Neural progenitor cell (in vitro differentiated cells): ENCODE measurements at places on chromosomes 16 and 17. TPM values are rescaled to one million over a fixed set of nuclear protein-coding genes. Genes with fewer than 3 reads are reported as not detected.

OR1F1 gene
- not detected in 2 replicates for total RNA-seq

ACAP1 gene
- total RNA-seq, result 0.65 and 2.7 TPM in 2 replicates

CAVIN1 gene
- total RNA-seq, result 5.5 and 14.0 TPM in 2 replicates

C16orf74 gene
- total RNA-seq, result 1.1 TPM in 1 of 2 replicates, not detected in the other

TBC1D3D gene
- total RNA-seq, result 0.06 TPM in 1 of 2 replicates, not detected in the other

PGAP3 gene
- 6.6 and 26.1 TPM in 2 replicates for total RNA-seq

IQCK gene
- 22.1 and 25.3 TPM in 2 replicates for total RNA-seq

C16orf46 gene
- 1.7 and 2.5 TPM in 2 replicates for total RNA-seq

SLC22A31 gene
- 0.87 TPM in 1 of 2 replicates, not detected in the other for total RNA-seq

BCAR1 gene
- 10.9 and 29.1 TPM in 2 replicates for total RNA-seq
